ENCODE measurements at places on chromosomes 12 and 14. TPM values are rescaled to one million over a fixed set of nuclear protein-coding genes. Genes with fewer than 3 reads are reported as not detected.

GRCh38 chr14:76531821-76532318, 155.9 kb downstream of the ESRRB start:
- H3K4me3 ChIP-seq = no peak overlapping the region
- H3K27ac ChIP-seq = no peak overlapping the region
- H3K27me3 ChIP-seq = no peaks in the 10 kb centered on the region
- no peak for DNase-seq

DNA sequence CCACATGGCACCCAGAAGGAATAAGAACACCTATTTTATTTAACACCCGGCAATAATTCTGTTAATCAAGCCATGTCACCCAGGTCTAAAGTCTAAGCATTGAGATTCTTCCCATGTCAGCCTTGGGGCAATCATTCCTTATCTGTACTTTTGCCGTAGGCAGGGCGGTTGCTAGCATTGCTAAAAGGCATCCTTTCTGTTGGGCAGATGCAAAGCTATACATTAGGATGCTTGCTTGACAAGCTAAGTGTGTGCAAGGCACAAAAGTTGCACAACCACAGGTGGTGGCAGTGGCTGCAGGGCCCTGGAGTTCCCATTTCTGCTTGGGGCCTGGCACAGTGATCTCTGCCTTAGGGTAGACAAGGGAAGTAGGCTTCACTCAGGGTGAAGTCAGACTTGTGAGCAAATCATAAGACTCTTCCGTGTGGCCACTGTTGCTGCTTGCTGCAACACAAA, 12.5 kb upstream of the GALNT6 start:
- H3K4me3 ChIP-seq = no peak overlapping the region
- no peaks in the 10 kb centered on the region for H3K4me1 ChIP-seq
- DNase-seq = no peak
- no peaks in the 10 kb centered on the region for H3K36me3 ChIP-seq
- no peak overlapping the region for H3K27ac ChIP-seq

GRCh38 chr14:53491256-53491883, 338.2 kb upstream of the DDHD1 start:
- peaks cover 21% of the 10 kb centered on the region for H3K4me1 ChIP-seq
- no peaks in the 10 kb centered on the region for H3K36me3 ChIP-seq
- no peak overlapping the region for H3K4me3 ChIP-seq
- no peak overlapping the region for H3K27ac ChIP-seq
- no peaks in the 10 kb centered on the region for H3K27me3 ChIP-seq

KRT74 gene
- total RNA-seq = not detected

GRCh38 chr14:54646626-54647025, 79.7 kb downstream of the SAMD4A start:
- no peaks in the 10 kb centered on the region for H3K36me3 ChIP-seq
- DNase-seq = no peak

GRCh38 chr12:79452906-79453305, 237.9 kb downstream of the PAWR start:
- H3K36me3 ChIP-seq = no peaks in the 10 kb centered on the region
- H3K4me1 ChIP-seq = no peaks in the 10 kb centered on the region
- H3K27ac ChIP-seq = no peak overlapping the region
- no peak for DNase-seq

DNA sequence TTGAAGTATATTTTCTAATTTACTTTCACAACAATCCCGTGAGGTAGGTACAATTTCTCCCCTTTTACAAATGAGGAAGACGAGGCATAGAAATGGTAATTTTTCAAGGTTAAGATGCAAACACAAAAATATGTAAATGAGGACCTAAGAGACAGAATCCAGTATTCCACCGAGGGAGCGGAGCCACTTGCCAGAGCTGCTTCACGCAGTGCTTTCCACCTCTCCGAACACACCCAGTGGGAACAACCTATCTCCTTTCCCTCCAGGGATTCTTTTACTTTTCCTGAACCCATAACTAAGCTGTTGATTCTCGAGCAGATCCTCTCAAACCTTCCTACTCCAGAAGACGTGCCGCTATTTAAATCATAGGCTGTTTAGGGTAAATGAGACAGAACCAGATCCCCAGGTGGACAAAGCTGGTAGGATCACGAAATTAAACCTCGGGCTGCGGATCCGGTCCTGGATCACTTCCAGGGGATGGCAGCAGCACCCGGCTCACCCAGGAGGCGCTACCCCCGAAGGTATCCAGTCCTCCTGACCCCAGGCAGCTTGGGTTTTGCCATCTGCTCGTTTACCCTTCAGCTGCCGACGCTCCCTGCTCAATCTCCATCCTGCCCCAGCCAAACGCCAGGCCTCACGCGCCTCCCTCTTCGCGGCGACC, 1.5 kb downstream of the DDHD1 start:
- H3K36me3 ChIP-seq = no peaks in the 10 kb centered on the region
- peaks cover 13% of the 10 kb centered on the region for H3K4me1 ChIP-seq
- peak; percentile 61 for DNase-seq
- H3K27me3 ChIP-seq = no peaks in the 10 kb centered on the region

- no peak overlapping the region for H3K27ac ChIP-seq
- H3K4me1 ChIP-seq = peaks cover 9% of the 10 kb centered on the region
- peaks cover 41% of the 10 kb centered on the region for H3K27me3 ChIP-seq
- no peak for DNase-seq
- peak overlapping the region; percentile 85 for H3K4me3 ChIP-seq
These were observed 1.1 kb downstream of the KMT5A start for GRCh38 chr12:123384994-123385376.

RIPK3 gene
- total RNA-seq = not detected

C12orf60 gene
- total RNA-seq = 5.4 TPM

- H3K4me3 ChIP-seq = no peak overlapping the region
- peaks cover 26% of the 10 kb centered on the region for H3K4me1 ChIP-seq
- H3K27me3 ChIP-seq = no peaks in the 10 kb centered on the region
- H3K36me3 ChIP-seq = no peaks in the 10 kb centered on the region
- H3K27ac ChIP-seq = no peak overlapping the region
These were observed 304.1 kb downstream of the EGLN3 start for GRCh38 chr14:33646692-33647260.

- no peak for DNase-seq
- peaks cover 26% of the 10 kb centered on the region for H3K4me1 ChIP-seq
- H3K27me3 ChIP-seq = no peaks in the 10 kb centered on the region
- no peaks in the 10 kb centered on the region for H3K36me3 ChIP-seq
- no peak overlapping the region for H3K27ac ChIP-seq
These were observed 133.4 kb downstream of the RFLNA start for GRCh38 chr12:124428136-124428791.

DNA sequence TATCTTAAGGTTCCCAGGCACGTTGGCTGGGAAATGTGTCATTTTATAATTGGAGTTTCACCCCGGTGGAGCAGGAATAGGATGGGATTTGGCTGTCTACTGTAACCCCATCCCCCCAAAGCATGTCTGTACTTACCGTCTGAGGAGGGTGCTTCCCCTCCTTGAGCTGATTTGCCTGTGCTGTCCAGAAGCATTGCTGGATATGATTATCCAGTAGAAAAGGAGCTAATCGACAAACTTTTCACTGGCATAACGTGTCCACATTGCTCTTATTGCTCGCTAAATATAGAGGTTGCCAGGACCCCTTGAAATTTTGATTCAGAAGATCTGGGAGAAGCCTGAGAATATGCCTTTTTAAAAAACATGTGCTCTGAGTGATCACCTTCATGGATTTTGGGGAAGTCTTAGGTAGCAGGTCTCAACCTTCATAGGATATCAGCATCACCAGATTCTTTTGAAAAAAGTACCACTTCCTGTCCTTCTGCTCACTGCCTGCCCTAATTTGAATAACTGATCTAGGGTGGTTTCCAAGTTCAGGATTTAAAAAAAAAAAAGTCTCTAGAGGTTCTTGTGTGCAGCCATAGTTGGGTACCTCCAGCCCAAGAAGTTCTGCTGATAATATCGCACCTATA, 80.4 kb upstream of the KCNA1 start:
- H3K27me3 ChIP-seq = no peaks in the 10 kb centered on the region
- H3K4me1 ChIP-seq = peaks cover 14% of the 10 kb centered on the region
- H3K27ac ChIP-seq = no peak overlapping the region

DNA sequence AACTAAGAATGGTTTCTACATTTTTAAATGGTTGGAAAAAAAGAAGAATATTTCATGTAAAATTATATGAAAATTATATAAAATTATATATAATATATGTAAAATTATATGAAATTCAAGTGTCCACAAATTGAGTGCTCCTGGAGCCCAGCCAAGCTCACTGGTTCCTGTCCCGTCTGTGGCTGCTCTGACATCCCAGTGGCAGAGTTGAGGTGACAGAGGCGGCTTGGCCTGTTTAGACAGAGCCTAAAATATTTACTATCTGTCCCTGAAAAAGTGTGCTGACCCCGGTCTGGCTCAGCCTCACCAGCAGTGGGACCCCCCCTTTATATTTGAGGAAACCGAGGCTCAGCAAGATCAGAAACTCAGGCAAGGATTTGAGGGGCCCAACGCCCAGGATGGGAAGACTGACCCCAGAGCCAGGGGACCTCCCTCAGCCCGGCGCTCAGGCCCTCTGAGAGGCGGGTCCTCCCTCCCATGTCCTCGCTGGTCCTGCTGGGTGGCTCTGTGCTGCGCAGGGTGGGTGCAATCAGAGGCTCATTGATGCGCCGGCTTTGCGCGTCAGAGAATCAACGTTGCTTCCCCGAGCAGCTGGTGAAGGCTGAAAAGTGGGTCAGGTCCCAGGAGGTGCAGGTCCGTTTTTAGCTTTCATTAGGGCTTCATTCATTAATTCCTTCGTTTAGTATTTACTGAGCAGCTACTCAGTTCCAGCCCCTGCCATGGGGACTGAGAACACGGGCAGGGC, 21.5 kb upstream of the BEGAIN start:
- H3K4me1 ChIP-seq = peaks cover 11% of the 10 kb centered on the region
- H3K36me3 ChIP-seq = no peaks in the 10 kb centered on the region
- no peaks in the 10 kb centered on the region for H3K27me3 ChIP-seq

ST8SIA1 gene
- 1.8 TPM for total RNA-seq

GRCh38 chr12:50314636-50315312, 31.5 kb upstream of the LIMA1 start:
- no peak overlapping the region for H3K27ac ChIP-seq
- no peak overlapping the region for H3K4me3 ChIP-seq
- peak; percentile 64 for DNase-seq
- no peaks in the 10 kb centered on the region for H3K36me3 ChIP-seq
- no peaks in the 10 kb centered on the region for H3K27me3 ChIP-seq
- no peaks in the 10 kb centered on the region for H3K4me1 ChIP-seq

NCOR2 gene
- total RNA-seq = 18.0 TPM

DNA sequence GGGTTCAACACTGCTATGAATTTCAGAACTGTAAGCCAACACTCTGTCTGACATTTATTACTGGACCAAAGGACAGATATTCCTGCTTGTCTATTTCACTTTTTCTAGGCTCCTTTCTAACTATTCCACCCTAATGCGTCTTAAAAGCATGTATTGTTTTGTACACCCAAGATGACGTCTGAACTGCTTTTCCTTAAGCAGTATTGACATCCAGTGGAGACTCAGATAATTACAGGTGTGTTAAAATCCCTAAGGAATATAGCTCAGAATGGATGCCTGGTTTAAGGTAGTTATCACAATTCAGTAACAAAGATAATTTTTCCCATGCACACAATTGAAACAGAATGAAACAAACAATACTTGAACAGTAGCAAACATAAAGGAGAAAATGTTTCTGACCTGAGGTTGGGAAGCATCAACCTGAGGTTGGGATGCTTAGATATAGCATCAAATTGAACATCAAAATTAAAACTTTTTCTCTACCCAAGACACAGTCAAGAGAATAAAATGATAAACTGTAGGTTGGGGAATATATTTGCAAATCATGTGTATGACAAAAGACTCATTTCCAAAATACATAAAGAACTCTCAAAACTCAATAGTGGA, 93.7 kb upstream of the PTPRR start:
- H3K4me1 ChIP-seq = no peaks in the 10 kb centered on the region
- no peaks in the 10 kb centered on the region for H3K36me3 ChIP-seq
- no peak overlapping the region for H3K4me3 ChIP-seq
- H3K27ac ChIP-seq = no peak overlapping the region
- no peaks in the 10 kb centered on the region for H3K27me3 ChIP-seq
- peak; percentile 59 for DNase-seq

DNA sequence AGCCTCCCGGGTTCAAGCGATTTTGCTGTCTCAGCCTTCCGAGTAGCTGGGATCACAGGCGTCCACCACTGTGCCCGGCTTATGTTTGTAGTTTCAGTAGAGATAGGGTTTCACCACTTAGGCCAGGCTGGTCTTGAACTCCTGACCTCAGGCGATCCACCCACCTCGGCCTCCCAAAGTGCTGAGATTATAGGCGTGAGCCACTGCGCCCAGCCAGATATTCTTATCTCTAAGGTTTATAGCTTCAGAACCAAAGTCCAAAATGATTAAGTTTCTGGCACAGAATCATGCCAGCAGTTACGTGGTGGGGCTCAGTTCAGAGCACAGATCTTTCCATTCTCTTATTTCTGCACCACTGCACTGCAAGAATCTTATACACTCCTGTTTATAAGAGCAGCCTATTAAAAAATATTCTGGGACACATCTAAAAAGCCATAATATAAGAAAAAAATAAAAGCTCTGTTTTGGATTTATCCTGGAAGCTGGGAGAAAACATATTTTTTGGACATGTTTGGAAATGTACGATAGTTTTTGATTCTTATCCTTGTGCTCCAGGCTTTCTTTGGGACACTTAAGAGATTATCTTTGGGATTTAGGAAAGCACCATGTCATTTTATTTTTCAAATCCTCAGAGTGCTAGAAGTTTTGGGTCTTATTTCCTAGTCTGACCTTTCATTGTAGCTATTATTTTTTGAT, 129.6 kb downstream of the LMNTD1 start:
- no peak overlapping the region for H3K27ac ChIP-seq
- H3K4me3 ChIP-seq = no peak overlapping the region
- no peak for DNase-seq
- no peaks in the 10 kb centered on the region for H3K27me3 ChIP-seq

SLC35F4 gene
- total RNA-seq = not detected

REM2 gene
- total RNA-seq = 1.7 TPM

OAS2 gene
- 0.12 TPM for total RNA-seq

SERPINA12 gene
- total RNA-seq = not detected

GRCh38 chr12:65537978-65538377, 259.5 kb downstream of the MSRB3 start:
- no peak for DNase-seq
- no peaks in the 10 kb centered on the region for H3K36me3 ChIP-seq
- no peak overlapping the region for H3K4me3 ChIP-seq
- no peaks in the 10 kb centered on the region for H3K27me3 ChIP-seq
- H3K4me1 ChIP-seq = no peaks in the 10 kb centered on the region
- H3K27ac ChIP-seq = no peak overlapping the region

DNA sequence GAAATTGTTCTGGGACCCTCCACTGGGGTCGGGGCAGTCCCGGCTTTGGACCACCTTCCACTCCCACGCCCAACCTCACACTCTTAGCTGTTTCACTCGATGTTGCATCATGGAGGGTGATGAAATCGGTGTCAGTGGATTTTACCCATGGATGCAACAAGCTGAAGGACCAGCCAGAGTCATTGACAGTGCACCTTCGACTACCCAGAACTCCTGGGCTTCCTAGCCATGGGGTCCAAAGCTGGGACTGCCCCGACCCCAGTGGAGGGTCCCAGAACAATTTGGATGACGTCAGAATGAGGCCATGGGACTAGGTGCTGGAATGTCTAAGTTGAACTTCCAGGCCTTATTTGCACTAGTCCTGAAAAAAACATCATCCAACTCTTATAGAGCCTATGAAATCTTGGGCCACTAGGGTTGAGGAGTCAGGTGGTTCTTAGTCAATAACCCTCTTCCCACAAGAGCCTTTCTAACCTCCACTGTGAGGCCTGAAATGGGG, 882 bp upstream of the IL23A start:
- no peak for DNase-seq
- H3K4me1 ChIP-seq = peaks cover 27% of the 10 kb centered on the region
- H3K27ac ChIP-seq = no peak overlapping the region
- no peak overlapping the region for H3K4me3 ChIP-seq

FGF23 gene
- total RNA-seq = 0.58 TPM

All from neural progenitor cell (in vitro differentiated cells).